Cortex of kidney (tissue), 1 donor: ENCODE measurements at places on chromosomes 7 and 10.

DNA sequence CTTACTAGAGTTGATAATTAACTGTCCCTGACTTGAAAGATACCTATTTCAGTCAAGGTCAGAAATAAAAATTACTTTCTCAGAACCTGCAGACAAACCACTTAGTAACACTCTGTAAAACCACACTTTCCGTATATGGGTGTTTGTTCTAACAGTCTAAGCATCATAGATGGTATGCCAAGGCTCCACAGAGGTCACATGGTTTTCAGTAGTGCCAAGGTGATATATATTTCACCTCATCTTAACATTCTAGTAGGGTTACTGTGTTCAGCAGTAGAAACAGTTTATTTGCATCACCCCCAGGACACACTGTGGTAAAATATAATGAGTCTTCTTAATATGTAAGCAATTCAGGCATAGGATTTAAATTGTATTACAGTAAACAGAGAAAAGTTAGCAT lies 61.5 kb downstream of the KCND2 start:
- DNase-seq, result no peak

DNA sequence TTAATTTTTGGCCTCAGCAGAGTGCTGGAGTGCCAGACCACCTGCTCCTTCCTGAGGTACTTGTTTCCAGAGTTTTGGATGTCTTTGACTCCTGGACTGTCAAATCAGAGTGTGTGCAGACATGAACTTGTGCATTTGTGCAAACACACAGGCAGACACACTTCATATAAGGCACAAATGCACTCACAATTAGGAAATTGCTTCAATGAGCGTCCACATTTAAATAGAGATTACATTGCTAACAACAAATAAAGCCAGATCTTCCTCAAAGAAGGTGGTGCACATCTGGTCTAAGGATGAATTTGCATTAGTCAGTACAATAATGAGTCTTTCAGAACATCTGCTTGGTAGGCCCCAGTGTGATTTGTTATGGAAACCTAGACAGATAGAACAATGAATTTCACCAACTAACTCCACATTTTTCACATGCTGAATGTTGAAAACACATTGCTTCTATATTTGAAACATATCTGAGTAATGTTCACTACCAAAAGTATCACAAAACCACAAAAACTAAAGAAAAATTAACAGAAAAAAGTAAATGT lies 266.7 kb upstream of the INHBA start:
- no peak for DNase-seq

DNA sequence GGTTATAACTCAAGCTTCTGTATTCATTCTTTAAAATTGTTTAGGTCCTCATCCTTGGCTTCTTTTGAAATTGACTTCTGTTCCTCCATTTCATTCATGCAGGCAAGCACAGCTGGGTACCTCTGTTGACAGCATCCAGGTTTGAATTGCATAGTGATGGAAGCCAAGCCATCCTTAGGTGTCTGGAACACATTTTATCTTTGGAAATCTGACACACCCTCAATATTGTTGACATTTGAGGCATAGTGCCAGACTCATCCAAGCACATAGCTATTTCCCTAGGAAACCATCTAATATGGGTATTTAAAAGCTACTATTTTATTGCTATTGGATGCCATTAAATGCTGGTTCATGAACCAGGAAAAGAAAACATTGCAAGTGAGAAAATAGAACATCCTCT lies 142.1 kb upstream of the PTPRZ1 start:
- DNase-seq, result no peak

DNA sequence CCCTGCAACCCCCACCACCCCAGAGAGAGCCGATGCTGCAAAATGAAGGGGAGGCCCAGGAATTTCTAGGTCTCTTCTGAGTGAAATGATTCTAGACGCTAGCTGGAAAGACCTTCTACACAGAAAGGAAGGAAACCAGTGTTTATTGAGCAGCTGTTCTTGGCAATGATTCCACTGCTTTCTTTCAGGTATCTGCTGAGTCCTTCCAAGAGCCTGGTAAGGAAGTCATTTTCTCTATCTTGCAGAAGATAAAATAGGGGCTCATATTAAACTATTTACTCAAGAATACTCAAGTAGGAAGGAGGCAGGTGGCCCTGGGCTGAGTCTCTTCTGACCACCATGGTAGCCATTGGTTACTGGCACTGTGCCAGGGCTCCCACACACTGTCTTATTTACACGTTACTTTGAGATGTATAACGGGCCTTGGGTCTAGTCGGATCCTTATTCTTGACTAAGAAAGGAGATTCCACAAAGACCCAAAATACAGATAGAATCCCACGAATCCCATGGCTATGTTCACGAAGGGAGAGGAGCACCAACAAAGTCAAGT lies 112.1 kb downstream of the GALNT11 start:
- DNase-seq, result no peak

GRCh38 chr10:15710455-15710854 lies 9.3 kb downstream of the ITGA8 start:
- no peak for DNase-seq

DNA sequence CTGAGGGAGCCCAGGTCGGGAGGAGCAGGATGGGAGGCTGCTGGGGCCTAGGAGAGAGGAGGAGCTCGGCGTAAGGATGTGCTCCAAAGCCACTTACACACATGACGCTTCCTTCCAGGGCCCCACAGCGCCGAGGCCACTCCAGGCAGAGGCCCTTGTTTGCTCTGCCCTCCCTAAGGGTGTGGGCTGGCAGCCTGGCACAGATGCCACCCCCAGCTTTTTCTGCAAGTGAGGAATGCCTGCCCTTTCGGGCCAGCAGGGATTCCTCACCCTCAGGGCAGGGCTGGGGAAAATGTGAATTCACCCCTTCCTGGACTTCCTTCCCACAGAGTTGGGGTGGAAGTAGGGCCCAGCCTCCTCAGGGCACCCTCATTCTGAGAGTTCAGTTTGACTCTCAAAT lies 5.6 kb upstream of the AQP1 start:
- no peak for DNase-seq

DNA sequence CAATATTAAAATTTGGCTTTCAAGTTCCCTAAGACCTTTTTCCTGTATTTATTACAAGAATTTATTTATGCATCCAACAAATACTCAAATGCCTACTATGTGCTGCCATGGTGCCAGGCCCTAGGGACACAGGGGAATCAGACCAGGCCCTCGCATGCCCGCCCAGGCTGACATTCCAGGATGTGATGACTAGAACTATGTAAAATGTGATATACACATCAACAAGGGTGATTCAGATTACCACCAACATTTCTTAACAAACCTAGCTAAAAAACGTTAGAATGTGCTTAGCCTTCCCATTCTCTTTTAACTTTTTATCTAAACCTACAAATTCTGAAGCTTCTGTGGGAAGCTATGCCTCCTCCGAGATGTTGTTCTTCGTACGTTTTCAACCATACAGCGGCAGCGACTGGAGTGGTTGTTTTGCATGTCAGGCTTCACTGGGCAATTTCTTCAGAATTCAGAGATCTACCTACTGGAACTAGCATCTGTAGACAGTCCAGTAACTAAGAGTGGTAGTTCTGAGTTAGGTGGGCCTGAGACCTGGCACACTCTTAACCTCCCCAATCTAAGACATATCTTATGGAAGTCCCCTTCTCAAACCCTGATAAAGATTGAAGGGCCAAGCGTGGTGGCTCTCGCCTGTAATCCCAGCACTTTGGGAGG lies 22.1 kb downstream of the GNA12 start:
- no peak for DNase-seq
